ENCODE measurements at places on chromosomes 3 and 15. TPM values are rescaled to one million over a fixed set of nuclear protein-coding genes. Genes with fewer than 3 reads are reported as not detected.

Gene ZBED2
- polyA plus RNA-seq, result 0.36 TPM

Gene ADAMTS9
- polyA plus RNA-seq, result 136 TPM

Gene TICRR
- polyA plus RNA-seq, result 12.8 TPM

DNA sequence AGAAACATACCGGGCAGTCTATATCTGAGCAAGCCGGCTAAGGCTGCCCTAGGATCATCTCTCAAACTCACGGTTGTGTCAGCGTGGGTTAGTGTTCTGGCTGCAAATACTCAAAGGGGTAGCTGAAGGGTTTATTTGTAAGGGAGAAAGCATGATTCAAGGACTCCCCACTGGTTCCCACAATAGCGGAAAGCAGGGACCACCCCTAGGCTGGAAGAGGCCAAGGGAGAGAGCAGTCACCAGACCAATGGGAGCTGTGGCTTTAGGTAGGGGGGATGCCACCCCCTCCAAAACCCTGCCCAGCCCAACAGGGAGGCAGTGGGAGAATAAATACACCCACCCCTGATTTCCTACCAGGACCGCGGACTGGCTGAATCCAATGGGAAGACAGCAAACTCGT is 7.3 kb upstream of the LMCD1 start:
- no peak for DNase-seq

DNA sequence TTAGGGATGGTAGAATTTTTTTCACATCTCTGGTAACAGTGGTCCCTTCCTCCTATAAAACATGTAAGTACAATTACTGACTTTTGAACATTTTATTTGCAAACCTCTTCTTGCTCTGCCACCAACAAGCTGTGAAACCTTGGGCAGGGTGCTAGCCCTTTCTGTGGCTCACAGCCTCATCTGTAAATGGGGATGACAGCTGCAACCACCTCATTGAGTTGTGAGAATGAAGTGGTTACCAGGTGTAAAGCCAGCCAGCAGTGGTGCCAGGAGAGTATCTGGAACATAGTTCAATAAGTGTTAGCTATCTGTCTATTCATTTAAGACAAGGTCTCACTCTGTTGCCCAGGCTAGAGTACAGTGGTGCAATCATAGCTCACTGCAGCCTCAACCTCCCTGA is 278.1 kb downstream of the ERC2 start:
- DNase-seq, result no peak

GRCh38 chr3:67077656-67078055 is 79.5 kb downstream of the KBTBD8 start:
- no peak for DNase-seq

- DNase-seq, result no peak
Measured at GRCh38 chr3:114694251-114694650, 400.4 kb downstream of the TIGIT start.

DNA sequence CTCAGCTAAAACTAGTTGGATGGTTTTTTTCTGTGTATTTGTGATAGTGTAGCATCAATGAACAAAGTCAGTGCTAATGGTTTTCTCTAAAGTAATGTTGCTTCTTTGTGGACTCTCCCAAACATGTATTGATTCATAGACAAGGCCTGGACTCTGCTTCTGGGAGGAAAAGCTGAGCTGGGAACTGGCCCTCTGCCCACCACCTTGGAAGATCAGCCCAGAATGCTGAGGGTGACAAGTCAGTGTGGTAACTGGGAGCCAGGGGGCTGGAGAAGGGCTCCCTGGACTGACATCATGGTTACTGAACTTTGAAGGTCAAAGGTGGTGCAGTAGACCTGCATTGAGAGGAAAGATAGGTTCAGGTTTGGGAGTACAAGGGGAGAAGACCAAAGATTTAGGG is 3.0 kb downstream of the ARHGAP31 start:
- no peak for DNase-seq

- no peak for DNase-seq
Measured at GRCh38 chr3:124229420-124229819, 237.5 kb upstream of the ROPN1 start.
